ENCODE measurements at places on chromosomes 12 and 14.

GRCh38 chr12:80792861-80793260, 76.1 kb downstream of the MYF5 start:
- no peak for DNase-seq

DNA sequence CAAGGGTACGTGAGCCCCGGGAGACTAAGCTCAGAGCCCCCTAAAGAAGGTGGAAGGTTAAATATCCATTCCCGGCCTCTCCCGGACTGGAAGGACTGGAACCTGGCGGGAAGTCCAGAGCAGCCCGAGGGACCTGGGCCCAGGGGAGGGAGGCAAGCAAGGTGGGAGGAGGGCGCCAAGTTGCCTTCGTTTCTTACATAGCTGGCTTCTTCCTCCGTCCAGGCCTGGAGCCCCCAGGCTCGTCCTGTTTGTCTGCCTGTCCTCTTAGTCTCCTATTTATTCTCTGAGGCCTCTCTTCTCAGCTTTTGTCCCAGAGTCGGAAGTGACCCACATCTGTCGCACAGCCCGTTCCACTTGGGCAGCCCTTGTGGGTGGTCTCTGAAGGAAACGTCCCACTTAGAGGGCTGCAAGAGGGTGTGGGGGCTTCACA, 745 bp downstream of the PCK2 start:
- peak; percentile 28 for DNase-seq

DNA sequence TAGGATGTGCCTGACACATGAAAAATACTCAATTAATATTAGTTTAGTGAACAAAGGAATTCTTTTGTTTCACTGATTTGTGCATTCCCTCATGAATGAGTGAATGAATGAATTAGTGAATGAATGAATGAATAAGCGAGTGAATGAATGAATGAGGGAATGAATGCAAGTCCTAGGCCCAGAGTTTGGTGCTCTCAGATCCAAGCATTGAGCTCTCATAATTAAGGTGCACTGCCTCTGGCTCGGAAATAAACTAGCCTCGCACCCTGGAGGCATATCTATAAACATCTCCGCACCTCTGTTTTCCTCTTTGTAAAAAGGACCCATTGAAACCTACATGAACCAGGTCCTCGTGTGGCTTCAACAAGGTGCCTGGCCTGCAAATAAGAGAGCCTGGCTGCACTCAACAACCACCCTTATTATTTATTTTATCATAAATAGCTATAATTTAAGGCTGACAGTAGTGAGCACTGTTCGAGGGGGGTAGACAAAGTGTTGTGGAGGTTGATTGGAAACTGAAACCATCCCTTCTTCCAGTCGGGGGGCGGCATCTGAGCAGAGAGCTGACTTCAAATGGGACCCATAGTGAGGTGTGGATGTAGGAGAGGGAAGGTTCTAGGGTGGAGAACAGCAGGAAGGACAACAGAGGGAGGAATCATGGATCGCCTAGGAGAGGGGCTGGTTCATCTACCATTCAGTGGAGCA, 316.8 kb downstream of the BCL11B start:
- no peak for DNase-seq

DNA sequence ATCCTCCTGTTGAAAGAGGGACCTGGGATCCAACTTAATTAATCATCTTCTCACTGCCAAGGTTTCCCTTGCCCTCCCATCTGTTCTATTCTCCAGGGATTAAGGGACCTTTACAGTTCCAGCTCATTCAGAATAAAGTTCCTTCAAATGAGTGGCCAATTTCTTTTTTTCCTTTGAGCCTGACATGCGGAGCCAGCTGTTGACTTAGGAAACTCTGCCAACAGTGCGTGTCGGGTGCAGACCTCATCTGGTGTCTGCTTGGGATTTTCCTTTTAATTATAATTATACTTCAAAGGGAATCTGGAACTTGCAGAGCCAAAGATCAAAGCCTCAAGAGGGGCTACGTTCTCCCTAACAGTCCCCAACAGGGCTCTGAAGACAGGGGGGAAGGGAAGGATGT, 64.8 kb downstream of the CCDC60 start:
- DNase-seq, result no peak

GRCh38 chr12:45257185-45257930, 41.5 kb downstream of the ANO6 start:
- DNase-seq, result no peak

DNA sequence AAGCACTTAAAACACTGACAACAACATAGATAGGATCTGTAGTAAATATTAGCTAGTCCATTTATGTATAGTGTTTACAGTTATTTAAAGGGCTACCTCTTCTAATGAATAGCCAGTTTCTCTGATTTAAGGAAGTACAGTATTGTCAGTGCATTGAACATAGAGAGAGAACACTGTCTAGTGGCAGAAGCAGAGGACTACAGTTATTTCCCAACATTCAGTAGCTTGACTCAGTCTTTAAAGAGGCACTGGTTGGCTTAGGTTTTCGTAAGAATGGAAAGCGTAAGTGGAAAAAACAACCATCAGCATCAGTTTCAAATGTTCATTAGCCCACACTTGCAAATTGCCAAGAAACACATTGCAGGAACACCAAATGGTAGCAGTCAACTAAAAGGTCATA, 125.0 kb upstream of the HMGA2 start:
- no peak for DNase-seq

GRCh38 chr14:68513838-68514607, 278.8 kb downstream of the ZFP36L1 start:
- no peak for DNase-seq

DNA sequence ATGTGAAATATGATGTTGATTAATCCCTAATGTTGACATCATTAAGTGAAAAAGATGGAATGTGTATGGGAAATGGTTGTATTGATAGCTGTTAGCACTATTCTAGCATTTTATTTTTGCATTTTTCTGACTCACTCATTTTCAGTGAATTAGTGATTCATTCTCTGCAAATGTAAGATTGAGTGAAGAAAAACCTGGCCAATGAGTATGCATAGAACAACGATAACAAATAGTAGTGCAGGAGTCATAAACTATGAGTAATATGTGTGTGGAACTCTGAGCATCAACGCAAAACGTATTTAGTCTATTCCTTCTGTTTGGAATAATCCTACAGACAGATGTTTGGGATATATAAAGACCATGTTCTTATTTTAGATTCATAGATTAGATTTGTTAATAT, 76.3 kb upstream of the RTL1 start:
- DNase-seq, result no peak

GRCh38 chr12:6792522-6793201, 3.3 kb downstream of the CD4 start:
- no peak for DNase-seq

DNA sequence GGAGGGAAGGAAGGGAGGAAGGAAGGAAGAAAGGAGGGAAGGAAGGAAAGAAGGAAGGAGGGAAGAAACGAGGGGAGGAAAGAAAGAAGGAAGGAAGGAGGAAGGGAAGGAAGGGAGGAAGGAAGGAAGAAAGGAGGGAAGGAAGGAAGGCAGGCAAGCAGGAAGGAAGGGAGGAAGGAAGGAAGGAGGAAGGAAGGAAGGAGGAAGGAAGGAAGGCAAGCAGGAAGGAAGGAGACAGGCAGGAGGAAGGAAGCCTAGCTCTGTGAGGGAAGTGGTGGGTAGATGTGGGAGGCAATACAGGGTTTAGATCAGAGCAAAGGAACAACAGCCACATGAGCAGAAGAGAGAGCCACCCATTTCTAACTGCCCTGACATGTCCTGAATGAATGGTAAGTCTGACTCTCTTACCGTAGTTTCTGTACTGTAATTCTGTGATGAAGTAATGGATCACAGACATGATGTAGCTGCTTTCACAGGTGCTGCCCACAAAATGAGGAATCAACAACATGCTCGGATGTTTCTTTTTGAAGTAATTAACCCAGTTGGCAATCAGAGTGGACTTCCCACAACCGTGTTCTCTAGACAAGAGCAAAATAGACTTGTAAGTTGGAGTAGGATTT, 24.4 kb upstream of the HSP90B1 start:
- no peak for DNase-seq

DNA sequence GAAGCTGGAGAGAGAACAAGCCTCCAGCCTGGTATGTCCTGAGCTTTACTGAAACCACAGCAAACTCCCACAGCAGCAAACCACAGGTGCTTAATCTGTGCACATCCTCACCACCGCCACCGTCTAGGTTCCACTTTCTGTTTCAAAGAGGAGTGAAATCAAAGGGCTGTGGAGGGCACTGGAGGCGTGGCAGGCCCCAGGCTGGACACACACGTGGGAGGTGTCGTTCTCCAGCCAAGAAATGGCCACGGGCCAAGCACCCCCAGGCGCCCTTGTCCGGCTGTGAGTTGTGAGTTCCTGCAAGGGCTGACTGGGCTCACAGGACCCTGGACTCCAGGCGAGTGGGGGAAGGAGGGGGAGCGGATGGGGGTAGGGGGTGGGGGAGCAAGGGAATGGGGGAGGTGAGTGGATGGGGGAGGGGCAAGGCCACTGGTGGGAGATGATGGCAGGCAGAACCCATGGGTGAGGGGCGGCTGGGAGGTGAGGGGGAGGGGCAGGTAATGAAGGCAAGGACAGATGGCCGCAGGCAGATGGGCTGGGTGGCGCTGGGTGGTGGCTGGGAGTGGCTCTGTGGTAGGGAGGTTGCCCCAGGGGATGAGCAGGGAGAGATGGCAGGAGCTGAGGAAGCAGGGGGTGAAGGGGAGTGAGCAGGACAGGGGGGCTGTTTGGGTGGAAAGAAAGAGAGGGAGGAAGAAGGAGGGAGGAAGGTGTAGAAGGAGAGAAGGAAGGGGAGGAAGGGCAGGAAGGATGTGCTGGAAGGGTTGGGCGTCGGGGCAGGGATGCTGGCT, 86.7 kb downstream of the NCOR2 start:
- no peak for DNase-seq

- DNase-seq, result no peak
Measured at GRCh38 chr12:119686776-119687175, 18.8 kb downstream of the PRKAB1 start.

DNA sequence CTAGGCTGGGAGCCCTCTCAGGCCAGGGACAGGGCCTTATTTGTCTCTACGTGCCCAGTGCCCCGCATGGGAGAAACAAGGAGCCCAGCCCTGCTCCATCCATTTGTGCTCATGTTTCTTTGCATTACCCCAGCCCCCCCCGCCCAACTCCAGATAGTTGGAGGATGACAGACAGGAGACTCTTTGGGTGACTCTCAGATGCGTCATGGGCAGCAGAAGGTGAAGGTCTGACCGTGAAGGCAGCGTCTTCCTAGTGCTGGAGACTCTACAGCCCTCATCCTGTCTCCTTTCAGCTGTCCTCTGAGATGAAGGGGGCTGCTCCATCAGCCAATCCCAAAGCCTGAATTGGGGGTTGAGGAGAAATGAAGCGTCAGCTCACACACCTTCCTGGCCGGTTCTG, 283 bp upstream of the PSMB11 start:
- no peak for DNase-seq
